Left lung (tissue), 14 donors: ENCODE measurements at places on chromosomes 5 and 9.
A peak's percentile ranks its signal among the peaks of the same experiment; 100 is the strongest.

DNA sequence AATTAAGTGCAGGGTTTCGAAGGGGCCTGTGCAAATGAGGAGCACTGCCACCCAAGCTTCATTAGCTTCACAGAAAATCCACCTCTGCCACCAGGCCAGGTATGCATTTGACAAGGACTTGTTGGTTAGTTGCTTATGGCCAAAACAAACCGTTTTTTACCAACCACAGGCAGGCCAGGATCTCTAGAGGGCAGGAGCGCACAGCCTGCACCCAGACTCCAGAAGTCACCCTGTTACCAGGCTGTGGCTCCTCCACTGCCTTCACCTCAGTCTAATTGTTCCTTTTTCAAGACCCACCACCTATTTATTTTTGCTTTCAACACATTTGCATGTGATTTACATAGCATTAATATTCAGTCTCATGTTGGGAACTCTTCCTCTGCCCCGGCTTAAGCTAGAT, 78.3 kb upstream of the HSPA9 start:
- peak; percentile 8 for DNase-seq

- DNase-seq: no peak
Observed at GRCh38 chr9:27659571-27659970, 86.3 kb upstream of the C9orf72 start.

DNA sequence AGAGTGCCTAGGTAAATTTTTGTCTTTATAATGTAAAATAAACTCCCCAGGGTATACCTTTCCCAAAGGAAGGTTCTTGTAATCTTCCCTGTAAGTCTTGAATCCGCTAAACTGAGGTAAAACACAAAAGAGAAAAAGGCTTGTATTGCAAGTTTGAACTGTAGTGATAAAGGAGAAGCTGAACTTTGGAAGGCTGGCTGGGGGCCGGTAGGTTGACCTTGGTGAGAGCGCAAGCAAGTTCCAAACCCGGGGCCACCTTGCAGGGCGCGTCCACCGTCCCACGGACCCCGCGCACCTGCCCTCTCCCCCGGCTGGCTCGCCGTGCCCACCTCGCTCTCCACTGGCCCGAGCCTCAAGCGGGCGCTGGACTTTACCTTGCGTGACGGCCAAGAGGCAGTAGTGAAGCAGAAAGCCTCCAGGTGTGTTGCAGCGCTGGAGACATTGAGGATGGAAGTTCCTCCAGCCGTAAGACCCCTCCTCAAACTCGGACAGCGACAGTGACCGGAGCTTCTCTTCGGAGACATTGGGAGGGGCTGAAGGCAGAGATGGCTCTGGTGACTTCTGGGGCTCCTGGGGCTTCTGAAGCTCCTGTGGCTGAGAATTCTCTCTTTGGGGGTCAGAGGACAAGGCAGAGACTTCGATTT, 428 bp downstream of the SLCO4C1 start:
- DNase-seq: peak; percentile 40

DNA sequence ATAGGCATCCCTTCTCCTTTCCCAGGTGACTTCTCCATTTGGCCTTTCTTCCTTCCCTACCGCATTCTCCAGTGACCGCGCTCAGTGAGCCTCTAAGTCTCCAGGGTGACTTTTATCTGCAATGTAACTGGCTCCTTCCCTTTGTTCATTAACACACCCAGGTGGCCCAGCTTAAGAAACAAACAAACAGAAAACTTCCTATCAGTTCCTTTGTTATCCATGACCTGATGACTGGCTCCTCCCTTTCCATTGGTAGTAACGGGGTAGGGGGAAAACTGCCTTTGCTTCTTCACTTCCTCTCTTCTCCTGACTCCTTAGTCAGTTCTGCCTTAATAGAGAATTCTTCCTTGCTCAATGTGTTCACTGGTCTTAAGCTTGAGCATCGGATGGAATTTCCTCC, 7.0 kb upstream of the SH3GL2 start:
- no peak for DNase-seq

DNA sequence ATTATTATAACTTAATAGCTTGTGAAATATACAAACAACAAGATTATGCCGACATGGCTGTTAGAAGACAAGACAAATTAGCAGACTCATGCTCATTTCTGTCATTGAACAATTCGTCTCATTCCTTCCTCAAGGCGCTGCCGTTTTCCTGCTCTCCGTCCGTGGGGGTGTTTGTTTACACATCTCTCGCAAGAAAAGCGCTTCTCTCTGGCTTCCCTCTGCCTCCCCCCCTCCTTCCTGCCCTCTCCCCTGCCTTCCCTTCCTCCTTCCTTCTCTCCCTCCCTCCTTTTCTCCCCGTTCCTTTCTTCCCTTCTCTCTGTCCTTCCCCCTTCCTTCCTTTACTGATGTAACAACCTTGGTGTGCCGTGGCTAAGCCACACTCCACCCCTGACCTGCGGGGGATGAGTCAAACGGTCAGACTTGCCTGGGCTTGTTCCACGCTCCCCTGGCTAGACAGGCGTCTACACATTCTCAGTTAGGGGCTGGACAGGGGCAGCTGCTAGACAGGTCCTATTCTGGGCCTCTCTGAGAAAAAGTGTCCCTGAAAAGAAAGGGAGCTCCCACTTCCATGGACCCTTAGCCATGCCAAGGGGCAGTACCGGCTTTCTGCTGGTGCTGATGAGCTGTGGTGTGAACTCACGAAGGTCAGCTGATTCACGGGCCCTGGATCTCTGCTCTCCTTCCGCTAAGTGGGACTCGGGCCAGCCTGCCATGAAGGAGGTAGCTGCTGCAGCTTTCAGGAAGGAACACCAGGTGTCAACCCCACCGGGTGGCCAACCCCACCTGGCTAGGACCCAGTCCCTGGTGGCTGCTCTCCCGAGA, 32.0 kb upstream of the SPTLC1 start:
- no peak for DNase-seq

DNA sequence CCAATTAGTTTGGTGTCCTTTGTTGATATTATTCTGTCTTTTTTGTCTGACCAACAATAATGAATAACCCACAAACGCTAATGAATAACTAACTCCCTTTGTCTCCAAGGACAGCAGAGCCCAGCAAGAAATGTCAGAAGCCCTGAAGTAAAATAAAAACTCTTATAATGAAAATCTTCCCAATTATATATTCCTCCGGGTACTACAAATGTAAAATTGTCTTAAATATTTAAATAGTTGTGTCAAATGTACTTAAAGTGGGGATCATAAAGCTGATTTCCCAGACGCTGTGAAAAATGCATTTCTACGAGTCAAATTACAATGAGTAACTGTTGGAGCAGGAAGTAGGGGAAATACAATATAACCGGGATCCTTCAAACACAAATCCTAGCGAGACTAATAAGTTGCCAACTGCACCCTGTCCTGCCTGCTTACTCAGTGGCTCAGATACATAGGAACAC, 22.3 kb downstream of the GLIS3 start:
- DNase-seq: no peak

- peak; percentile 73 for DNase-seq
Observed at GRCh38 chr5:39420482-39421145, 4.2 kb downstream of the DAB2 start.

DNA sequence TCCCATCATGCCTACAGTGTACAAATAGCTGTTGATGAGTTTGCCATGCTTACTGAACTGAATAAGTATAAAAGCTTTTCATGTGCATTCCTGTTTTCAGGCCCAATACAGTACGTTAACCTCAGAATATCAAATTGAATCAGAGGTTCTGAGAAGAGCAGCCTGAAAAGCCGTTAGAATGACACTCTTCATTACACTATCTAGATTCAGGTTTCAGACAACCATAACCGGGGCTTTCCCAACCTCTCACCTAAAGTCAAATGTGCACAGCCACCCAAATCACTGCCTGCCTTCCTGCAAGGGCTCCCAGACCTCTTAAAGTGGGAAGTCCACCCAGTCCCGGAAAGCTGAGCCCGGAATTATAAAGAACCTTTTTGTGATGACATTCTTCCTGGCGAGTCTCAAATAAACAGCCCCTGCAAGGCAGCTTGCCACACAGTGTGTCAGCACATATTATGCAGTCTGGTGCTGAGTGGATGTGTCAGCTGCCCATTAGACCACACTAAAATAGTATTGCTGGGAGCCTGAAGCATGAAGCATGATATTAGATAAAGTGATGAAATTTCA, 245.8 kb downstream of the TLE4 start:
- DNase-seq: no peak

- no peak for DNase-seq
Observed at GRCh38 chr5:1279443-1280151, 15.3 kb downstream of the TERT start.

GRCh38 chr5:15387931-15388524, 112.0 kb upstream of the FBXL7 start:
- no peak for DNase-seq

DNA sequence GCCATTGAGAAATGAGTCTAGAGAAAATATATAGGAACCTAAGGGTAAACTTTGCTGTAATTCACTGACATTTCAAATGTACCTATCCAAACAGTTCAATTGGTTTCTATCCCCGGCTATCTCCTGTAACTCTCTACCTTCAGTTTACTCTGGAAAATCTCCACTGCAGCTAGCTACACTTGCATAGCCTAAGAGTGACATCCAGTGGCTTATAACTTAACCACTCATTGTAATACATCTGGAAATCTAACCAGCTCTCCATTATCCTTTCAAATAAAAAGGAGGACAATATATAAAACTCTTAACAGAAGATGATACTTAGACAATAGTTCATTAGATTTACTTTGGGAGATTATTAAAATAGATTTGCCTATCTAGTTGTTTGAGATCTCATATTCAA, 35.3 kb upstream of the SPDL1 start:
- DNase-seq: no peak

- DNase-seq: no peak
Observed at GRCh38 chr9:9783711-9784110, 829.1 kb downstream of the PTPRD start.

DNA sequence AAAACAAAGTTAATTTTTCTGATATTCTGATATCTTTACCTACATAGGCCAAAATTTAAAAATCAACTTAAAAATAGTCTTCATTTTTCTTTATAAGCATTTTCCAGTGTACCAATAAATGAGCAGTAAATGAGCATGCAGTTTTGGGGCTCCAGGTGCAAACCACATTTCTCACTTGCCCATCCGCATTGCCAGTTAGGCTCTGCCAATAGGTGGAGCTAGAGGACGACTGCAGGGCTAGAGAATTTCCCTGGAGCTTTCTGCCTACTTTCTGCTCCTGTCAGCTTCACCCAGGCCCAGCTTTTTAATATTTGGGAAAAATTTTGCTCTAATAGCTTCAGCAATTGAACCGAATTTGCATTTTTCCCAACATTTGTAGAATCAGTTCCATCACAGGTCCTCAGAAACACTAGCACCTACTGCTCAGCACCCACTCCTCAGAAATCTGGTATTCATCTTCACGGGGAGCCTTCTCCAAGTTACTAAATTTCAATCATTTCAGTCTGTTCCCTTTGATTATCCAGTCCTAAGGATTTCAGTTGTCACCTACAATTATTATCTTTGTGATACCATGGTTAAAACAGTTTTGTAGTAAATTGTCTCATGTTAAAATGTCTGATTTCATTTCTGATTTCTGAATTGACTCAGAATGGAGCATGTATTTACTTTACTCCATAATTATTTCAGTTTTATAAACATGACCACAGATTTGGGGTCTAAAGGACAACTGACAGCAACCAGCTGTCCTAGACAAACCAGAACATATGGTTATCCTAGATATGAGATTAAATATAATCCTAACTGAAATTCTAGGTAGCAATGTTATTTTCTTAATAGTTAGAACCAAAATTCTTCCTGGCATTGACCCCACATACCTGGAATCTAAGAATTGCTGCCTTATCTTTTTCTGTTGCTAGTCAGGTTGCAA, 104.6 kb upstream of the FAM174A start:
- DNase-seq: no peak

DNA sequence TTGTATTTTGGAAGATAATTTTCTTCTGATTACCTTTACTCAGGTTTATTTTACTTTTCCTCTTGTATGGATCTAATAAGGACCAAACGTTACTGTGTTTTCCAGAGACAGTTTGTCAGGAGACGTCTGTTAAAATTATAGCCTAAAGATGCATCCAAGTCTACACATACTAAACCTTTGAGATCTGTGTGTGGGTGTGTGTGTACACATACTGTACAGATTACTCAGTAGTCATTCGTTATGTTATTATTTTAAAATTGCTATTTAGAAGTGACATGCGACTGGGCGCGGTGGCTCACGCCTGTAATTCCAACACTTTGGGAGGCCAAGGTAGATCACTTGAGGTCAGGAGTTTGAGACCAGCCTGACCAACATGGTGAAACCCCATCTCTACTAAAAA, 51.6 kb upstream of the CNTLN start:
- DNase-seq: no peak

GRCh38 chr5:68074633-68075032, 140.9 kb upstream of the PIK3R1 start:
- no peak for DNase-seq

- DNase-seq: no peak
Observed at GRCh38 chr9:111316796-111317195, 13.2 kb downstream of the OR2K2 start.

DNA sequence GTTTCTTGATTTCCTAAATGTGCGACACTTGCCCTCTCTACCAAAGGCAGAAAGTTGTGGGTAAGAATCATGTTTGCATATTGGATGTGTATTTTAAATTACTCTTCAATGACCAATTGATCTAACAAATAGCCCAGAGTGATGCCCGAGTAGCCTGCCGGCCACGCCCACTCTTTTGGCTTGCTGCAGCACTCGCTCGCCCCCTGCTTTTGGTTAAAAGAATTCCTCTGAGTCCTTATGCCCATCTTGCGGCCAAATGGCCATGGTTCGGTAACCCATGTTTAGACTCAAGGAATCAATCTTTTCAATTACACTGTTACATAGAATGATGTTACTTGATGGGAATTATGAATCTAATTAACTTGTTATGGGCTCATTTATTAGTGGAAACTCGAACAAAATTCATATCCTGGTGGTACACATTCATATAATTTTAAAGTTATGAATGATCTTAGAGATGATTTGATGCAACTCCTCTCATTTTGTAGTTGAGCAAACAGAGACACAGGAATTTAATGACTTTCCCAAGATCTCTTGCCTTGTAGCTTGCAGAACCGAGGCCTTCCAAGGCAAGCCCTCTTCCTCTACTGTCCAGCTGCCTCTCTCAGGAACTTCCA, 36.5 kb downstream of the PPIC start:
- no peak for DNase-seq

GRCh38 chr5:130976493-130976892, 188.6 kb downstream of the HINT1 start:
- DNase-seq: no peak

- DNase-seq: no peak
Observed at GRCh38 chr9:125867751-125868415, 120.7 kb downstream of the PBX3 start.

DNA sequence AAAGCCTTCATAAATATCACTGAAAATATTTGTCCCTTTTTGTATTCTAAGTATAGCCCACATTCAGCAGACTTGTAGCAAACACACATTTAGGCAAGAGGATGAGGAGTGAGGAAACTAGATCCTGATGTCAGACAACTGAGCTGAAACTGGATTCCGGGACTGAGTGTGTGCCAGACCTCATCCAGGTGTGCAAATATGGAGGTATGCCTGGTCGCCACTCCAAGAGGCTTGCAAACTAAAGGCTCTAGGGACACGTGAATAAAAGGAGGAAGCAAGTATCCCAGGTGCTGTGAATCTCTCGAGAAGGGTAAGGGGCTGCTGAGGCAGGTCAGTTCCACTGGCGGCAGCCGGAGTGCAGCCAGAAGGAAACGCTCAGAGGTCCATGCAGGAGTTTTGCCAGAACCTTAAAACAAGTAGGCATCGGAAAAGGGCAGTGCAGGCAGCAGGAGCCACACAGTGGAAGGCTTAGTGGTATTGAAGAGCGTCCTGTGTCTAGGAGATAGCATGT, 77.4 kb upstream of the ALDH1B1 start:
- DNase-seq: no peak
